ENCODE measurements at places on chromosomes 11 and 22.
A peak's percentile ranks its signal among the peaks of the same experiment; 100 is the strongest.

DNA sequence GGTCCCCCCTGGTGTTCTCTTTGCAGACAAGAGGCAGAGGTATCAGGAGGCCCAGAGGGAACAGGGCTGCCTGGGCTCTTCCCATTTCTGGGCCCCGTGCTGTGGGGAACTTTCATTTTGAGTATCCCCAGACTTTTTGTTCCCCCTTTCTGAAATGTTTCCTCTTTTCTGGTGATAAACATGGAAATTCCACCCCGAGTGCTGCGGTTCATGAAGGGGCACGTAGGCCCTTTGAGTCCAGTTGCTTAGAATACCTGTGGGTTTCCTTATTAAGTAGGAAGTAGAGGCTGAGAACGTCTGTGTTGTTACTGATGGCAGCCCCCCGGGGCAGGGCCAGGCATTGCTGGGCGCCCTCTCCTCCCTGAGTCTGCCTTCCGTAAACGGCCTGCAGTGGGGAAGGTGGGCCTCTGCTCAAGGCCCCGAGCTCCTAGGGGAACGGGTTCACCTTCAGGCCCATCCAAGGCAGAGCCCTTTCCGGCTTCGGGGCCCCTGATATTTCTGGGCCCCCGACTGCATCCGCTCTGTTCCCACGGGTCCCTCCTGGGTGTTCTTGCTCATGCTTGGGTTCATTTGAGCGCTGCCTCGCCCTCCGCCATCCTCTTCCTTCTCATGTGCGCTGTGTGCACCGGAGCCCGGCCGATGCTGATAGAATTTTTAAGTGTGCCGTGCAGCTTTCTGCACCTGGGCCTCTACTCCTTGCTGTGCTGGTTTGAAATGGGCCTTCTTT is 12.0 kb downstream of the TBC1D22A start:
- DNase-seq: no peak

- no peak for DNase-seq
These were observed 1.1 kb downstream of the LRP4 start for GRCh38 chr11:46917109-46917761.

GRCh38 chr11:68973219-68973618 is 7.6 kb downstream of the MRGPRD start:
- DNase-seq: no peak

DNA sequence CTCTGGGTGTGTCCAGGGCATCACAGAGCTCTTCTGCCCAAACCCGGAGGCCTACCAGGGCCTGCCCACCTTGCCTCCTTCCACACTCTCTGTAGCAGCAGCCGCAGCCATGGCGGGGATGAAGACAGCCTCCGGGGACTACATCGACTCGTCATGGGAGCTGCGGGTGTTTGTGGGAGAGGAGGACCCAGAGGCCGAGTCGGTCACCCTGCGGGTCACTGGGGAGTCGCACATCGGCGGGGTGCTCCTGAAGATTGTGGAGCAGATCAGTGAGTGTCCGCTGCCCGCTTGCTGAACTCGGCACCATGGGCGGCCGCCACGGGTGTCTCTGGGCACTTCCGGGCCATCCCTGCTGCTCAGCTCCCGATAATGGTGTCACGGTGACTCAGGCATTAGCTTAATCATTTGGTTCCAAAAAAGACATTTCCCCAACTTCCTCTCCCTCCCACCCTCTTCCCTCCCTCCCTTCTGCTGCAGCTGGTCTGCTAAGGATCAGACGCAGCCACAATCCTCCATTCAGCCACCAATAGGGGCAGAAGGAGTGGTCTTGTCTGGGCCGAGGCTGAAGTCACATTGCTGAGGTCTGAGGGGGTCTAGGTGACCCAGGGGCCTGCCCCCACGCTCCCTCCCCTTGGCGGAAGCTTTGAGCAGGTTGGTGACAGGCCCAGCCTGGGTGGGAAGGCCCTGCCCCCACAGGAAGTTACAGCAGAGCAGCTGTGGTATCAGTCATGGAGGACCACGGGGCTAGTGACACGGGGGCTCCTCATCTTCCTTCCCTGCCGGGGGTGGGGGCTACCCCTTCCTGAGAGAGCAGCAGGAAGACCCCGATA is 950 bp downstream of the FERMT3 start:
- peak; percentile 44 for DNase-seq

DNA sequence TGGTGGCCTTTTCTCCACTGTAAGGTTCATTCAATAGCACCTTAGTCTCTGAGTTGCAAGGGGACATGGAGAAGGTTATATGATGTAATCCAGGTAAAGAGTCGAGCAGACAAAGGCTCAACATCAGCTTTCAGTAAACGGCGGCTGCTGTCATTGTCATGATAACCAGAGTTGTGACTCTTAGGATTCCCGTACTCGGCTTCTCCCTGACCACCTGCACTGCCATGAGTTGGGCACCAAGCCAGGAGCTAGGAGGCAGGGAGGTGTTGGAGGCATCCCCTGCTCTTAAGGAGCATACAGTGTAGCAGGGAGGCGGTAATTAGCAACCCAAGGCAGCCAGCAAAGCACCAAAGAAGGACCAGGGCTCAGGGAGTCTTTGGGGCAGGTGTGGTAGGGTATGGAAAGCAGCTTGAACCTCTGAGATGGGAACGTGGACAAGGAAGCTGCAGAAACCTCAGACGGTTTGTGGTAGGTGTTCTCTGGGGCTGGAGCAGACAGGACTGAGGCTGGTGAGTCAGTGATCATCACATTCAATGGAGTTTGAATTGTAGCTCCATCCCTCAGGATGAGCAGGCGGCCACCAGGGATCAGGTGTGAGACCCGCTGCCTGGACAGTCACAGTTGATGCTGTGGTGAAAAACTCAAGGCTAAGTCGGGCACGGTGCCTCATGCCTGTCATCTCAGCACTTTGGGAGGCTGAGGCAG is 31.7 kb downstream of the LIF start:
- DNase-seq: no peak

- peak; percentile 32 for DNase-seq
These were observed 8.0 kb downstream of the TMEM86A start for GRCh38 chr11:18706330-18707243.

GRCh38 chr11:82733444-82734119 is at the start of gene FAM181B:
Gene FAM181B, minus strand, starts transcription at chr11:82733864. Its CDS starts 135 bp downstream, at chr11:82733729.
- DNase-seq: no peak

- no peak for DNase-seq
These were observed 4.3 kb downstream of the UBQLN3 start for GRCh38 chr11:5505363-5506048.

DNA sequence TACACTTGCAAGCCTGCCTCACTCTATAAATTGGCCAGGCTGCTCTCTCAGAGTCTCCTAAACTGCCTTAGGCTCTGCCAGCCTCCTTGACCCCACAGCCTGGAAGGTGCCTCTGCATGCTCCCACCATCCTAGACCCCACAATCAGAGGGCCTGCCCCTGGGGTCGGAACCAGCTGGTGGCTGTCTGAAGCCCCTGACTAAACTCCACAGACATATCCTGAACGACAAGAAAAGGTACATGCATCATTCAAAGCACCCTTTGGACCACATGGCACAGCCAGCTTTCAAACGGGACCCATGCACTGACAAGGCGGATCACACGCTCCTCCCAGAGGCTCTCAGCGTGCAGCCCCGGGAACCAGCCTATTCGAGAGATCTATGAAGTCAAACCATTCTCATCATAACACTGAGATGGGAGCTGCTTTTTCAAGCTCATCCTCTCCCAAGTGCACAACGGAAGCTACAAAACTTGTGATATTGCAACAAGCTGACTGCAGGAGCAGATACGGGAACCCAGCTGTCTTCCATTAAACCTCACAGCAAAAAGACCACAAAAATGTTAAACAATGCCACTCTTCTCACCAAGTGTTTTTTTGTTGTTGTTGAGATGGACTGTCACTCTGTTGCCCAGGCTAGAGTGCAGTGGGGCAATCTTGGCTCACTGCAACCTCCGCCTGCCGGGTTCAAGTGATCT is 8.1 kb downstream of the SHANK2 start:
- no peak for DNase-seq

DNA sequence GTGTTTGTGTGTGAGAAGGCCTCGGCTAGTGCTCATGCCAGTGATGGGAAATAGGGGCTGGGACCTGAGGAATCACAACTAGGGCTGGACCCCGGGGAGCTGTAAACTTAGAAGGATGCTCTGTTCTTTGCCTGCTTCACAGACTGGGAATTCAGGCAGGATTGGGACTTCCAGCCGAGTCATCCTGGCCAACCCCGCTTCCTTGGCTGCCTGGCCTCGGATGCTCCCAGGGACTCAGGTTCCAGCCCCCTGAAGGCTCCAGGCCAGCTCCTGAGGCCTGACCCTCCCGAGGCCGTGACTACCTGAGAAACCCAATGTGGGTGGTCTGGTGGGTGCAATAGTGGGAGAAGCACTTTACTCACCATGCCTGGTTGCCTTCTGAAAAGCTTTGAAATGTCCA is 44.7 kb downstream of the IRAG1 start:
- DNase-seq: no peak

DNA sequence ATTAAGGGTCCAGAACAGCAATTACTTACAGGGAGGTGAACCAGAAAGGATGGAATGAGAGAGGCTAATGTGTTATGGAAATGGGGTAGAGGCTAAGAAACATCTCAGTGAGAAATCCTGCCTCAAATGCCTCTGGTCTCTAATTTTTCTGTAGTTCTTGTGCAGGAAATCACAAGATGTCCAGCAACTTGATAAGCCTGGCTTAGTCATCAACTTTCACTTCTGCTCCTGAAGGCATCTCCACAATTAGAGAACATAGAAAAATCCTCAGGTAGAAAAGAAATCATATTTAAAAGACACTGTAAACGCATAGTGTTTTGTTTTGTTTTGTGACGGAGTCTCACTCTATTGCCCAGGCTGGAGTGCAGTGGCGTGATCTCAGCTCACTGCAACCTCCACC is 18.7 kb downstream of the MRGPRX4 start:
- DNase-seq: no peak

DNA sequence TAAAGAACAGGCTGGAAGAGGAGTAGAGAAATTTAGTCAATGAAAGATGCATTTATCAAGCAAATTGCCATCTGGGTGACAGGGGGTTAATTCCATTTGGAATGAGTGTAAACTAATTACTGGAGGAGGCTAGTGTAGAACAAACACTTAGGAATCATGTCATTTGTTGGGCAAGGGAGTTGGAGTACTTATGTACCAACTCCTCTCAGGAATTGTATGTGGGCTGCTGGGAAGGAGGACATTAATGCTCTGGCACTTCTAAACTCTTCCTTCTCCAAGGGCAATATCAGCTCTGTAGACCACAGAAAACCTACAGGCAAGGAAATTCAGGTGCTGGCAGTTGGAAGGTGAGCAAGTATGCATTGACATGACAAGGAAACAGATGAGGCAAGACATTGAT is 141.0 kb downstream of the MSANTD4 start:
- no peak for DNase-seq

DNA sequence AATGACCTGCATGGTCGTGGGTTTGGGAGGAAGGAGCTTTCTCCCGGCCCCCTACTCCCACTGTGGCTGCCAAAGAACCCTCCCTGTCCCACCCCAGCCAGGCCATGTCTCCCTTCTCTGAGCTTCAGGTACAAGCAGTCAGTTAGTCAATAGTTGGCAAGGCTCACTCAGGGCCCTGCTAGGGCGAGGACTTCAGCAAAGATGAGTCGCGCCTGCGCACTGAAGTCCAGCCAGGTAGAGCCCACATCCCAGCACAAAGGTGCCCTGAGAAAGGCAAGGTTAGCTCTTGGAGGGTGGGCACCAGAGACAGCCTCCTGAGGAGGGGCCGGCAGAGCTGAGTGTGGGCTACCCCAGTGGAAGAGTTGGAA is 11.1 kb downstream of the C11orf86 start:
- DNase-seq: no peak

DNA sequence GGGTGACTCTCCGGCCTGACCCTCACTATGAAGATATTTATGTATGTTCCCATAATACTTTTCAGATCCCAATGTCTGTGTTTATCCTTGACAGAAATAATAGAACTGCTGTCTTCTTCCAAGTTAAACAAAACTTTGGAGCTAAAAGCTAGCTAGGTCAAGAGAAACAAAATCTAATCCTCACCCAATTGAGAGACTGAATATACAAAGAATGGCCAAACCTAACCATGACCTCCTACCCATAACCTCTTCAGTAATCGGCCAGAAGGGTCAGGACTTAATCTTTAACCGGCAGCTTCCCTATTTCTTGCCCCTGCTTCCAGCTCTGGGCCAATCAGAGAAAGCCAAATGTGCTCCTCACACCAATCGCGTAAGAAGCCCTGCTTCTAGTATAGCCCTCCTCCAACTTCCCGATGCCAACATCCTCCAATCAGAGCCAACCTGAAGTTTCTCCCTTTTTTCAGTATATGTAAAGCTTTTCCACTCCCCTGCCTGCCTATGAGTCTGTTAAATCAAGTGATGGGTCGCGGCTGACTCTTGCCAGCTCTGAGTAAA is 1.7 kb upstream of the DDX6 start:
- DNase-seq: peak; percentile 13

- DNase-seq: no peak
These were observed 67.1 kb downstream of the CD82 start for GRCh38 chr11:44632466-44633123.

DNA sequence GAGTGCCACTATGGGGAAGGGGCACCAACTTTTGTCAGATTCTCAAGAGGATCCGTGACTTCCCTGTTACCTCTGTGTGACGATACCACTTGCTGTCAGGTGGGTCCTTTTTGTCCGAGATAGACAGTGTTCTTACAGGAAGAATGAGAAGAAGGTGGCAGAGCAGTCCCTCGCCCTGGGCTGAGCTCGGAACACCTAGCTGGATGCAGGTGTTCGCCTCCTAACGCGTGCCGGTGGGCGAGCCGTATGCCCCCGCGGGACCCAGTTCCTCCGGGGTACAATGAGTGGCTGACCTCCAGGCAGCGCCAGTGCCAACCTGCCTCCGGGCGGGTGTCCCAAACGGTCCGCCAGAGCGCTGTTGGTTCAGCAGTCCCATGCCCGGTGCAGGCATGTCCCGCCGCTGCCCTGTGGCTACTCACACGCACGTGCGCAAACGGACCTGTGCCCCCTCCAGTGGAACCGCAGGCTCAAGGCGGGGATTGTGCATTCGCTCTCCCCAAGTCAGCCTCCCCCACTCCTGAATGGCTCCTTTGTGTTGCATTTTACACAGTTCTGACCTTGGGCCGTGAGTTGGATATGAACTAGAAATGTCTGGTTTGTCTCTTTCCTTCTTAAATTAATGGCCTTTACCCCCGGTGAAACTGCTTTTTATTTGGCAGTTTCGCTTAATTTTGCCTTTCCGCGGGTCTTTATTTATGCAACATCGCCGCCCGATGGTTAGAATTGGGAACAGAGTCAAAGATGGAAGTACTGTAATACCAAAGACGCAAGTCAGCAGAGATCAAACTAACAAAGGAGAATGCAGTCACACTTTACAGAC is 1.1 kb upstream of the ABTB2 start:
- DNase-seq: peak; percentile 35

GRCh38 chr22:35656284-35656752 is 8.1 kb downstream of the APOL6 start:
- no peak for DNase-seq

DNA sequence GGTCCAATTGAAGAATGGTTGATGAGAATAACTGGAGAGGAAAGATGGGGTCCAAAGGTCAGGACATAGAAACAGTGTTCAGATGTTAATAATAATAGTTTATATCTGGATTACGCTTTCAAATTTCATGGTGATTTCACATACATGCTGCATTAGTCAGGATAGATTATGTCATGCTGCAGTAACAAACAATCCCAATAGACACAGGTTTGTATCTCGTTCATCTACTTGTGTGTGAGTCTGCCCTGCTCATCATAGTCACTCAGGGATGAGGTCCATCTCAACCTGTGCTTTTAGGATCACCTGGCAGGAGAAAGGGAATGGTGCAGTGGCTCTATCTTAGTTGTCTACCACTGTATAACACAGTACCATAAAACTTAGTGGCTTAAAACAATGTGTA is 48.0 kb upstream of the PLET1 start:
- no peak for DNase-seq
